ENCODE measurements at places on chromosomes 5 and 9.

- no peak overlapping the region for H3K27ac ChIP-seq
- no peaks in the 10 kb centered on the region for H3K27me3 ChIP-seq
- H3K4me1 ChIP-seq: peaks cover 6% of the 10 kb centered on the region
- H3K4me3 ChIP-seq: no peak overlapping the region
- no peak for DNase-seq
- peaks cover 77% of the 10 kb centered on the region for H3K36me3 ChIP-seq
These were observed 8.7 kb upstream of the AHRR start for GRCh38 chr5:312845-313244.

DNA sequence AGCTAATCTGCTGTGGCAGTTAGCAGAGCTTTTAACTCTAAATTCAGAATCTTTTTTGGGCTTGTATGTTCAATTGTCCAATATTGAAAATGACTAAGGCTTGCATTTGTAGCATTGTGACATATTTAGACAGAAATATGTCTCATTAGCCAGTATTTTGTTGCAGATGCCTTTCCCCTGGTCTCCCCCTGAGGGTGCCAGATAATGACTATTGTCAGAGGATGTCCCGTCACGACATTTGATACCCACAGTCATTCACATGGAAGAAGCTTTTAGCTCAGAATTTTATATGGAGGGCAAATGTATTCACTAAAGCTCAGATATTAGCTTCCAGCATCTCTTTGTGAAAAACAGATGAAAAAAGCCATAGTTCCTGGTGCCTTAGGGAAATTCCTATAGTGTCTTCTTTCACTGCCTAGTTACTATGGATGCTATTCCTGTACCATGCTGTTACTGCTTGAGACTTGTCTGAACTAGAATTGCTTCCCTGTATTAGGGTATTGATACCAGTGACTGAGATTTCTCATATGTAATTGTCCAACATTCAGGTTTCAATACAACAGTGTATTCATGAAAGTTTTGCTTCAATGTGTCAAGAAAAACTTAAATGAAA is 96.2 kb downstream of the CCDC192 start:
- no peaks in the 10 kb centered on the region for H3K36me3 ChIP-seq
- no peak for DNase-seq
- H3K27me3 ChIP-seq: peaks cover 2% of the 10 kb centered on the region
- no peak overlapping the region for H3K4me3 ChIP-seq

- no peak for DNase-seq
- peaks cover 18% of the 10 kb centered on the region for H3K27me3 ChIP-seq
- H3K4me1 ChIP-seq: peaks cover 17% of the 10 kb centered on the region
- H3K27ac ChIP-seq: peak overlapping the region; percentile 48
- no peaks in the 10 kb centered on the region for H3K36me3 ChIP-seq
These were observed 283.8 kb downstream of the PDE4D start for GRCh38 chr5:59609501-59610265.

GRCh38 chr5:154341620-154342019 is 104.2 kb upstream of the SAP30L start:
- DNase-seq: no peak
- H3K27ac ChIP-seq: no peak overlapping the region
- H3K4me3 ChIP-seq: no peak overlapping the region
- peaks cover 5% of the 10 kb centered on the region for H3K4me1 ChIP-seq

- no peak for DNase-seq
- H3K27me3 ChIP-seq: peaks cover 9% of the 10 kb centered on the region
- no peak overlapping the region for H3K4me3 ChIP-seq
- no peaks in the 10 kb centered on the region for H3K36me3 ChIP-seq
- H3K27ac ChIP-seq: no peak overlapping the region
These were observed 19.6 kb upstream of the MAN2A1 start for GRCh38 chr5:109669991-109670706.

- no peak for DNase-seq
- no peak overlapping the region for H3K4me3 ChIP-seq
- peaks cover 9% of the 10 kb centered on the region for H3K4me1 ChIP-seq
- no peak overlapping the region for H3K27ac ChIP-seq
These were observed 61.6 kb downstream of the CSNK1A1 start for GRCh38 chr5:149489605-149490037.

DNA sequence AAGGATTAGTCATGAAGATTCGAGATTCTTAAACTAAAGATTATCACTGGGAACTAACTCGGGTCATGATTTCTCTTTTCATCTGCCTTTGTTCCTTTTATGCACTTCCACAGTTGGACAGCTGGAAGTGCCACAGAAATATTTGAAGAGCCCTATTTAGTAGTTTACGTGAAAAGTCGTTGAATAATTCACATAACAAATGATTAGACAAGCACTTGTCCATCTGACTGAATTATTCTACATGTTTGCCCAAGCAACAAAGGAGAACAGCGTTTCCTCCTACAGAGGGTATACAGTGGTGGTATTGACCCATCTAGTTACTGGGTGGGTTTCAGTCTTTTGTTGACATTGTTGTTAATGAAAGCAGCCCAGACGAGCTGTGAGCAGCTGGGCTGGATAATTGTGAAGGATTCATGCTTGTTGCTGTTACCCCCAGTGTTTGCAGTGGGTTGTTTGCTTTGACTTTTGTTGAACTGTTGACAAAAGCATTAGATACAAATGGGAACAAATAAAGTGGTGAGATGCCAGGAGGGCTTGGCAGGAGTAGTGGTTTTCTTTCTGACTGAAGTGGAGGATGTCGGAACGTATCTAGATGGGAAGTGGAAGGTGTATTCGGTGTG is 96.2 kb downstream of the TLE4 start:
- H3K27me3 ChIP-seq: no peaks in the 10 kb centered on the region
- H3K4me1 ChIP-seq: peaks cover 47% of the 10 kb centered on the region
- no peak overlapping the region for H3K4me3 ChIP-seq
- H3K27ac ChIP-seq: no peak overlapping the region
- H3K36me3 ChIP-seq: peaks cover 37% of the 10 kb centered on the region

- peaks cover 53% of the 10 kb centered on the region for H3K36me3 ChIP-seq
- H3K27ac ChIP-seq: peak overlapping the region; percentile 89
- H3K27me3 ChIP-seq: no peaks in the 10 kb centered on the region
- DNase-seq: peak; percentile 64
These were observed 651 bp downstream of the HRH2 start for GRCh38 chr5:175658299-175659145.

- no peak overlapping the region for H3K4me3 ChIP-seq
- peaks cover 89% of the 10 kb centered on the region for H3K27me3 ChIP-seq
- peaks cover 20% of the 10 kb centered on the region for H3K4me1 ChIP-seq
- peaks cover 18% of the 10 kb centered on the region for H3K36me3 ChIP-seq
These were observed 1.6 kb upstream of the PCDHGA11 start for GRCh38 chr5:141419074-141419880.

DNA sequence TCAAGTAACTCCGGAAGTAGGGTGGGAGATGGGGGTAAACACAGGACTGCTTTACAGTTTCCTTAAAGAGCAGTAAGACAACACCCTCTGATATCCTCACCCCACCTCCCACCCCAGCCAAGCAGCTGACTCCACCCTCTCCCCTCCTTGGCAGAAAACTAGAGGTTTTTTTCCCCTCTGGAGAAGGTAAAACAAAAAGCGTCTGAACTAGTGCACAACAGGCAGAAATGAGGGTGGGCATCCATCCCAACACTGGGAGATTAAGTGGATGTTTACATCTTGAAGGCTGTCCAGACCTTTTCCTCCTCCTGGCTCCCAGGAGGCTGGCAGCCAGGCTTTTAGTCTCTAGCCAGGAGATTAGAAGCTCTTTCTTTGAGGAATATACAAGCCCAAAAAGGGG is 13.9 kb upstream of the CTNNAL1 start:
- DNase-seq: no peak
- H3K4me3 ChIP-seq: no peak overlapping the region
- no peaks in the 10 kb centered on the region for H3K27me3 ChIP-seq
- peaks cover 78% of the 10 kb centered on the region for H3K36me3 ChIP-seq
- H3K27ac ChIP-seq: no peak overlapping the region

DNA sequence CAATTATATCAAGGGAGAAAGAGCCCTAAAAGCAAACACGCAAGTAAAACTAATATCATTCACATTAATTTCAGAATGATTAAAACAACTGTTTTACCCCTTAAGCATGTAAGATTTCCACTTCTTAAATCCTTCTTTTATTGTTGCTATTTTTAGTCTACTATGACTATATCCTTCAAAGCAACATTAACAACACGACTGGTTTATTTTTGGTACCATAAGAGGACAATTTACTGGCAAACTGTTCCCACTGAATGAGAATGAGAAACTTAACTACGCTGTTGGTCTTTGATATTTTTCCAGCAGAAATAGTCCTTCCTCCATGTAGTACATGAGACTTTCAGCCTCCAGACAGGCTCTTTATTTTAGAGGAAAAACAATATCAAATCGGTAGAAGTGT is 281.5 kb downstream of the CTNND2 start:
- H3K4me3 ChIP-seq: no peak overlapping the region
- H3K27me3 ChIP-seq: no peaks in the 10 kb centered on the region
- no peaks in the 10 kb centered on the region for H3K36me3 ChIP-seq

DNA sequence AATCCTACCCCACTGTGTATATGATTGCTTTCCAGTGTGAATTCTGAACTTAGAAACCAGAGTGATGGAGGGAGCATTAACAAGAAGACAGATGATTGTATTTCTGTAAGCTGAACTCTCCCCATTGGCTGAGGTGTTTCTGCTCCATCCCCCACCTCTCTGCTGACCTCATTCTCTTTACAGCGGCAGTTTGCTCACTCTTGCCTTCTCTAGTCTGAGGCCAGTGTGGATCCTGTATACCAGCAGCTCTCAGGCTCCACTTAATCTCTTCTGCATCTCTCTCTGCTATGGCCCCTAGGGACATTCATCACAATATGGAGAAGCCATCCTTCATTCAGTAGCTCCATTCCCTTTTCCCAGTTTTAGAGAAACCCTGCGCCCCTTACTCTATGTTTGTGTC is 358.8 kb downstream of the MAN2A1 start:
- peaks cover 20% of the 10 kb centered on the region for H3K4me1 ChIP-seq
- H3K4me3 ChIP-seq: no peak overlapping the region
- no peak overlapping the region for H3K27ac ChIP-seq
- H3K27me3 ChIP-seq: no peaks in the 10 kb centered on the region
- H3K36me3 ChIP-seq: no peaks in the 10 kb centered on the region

DNA sequence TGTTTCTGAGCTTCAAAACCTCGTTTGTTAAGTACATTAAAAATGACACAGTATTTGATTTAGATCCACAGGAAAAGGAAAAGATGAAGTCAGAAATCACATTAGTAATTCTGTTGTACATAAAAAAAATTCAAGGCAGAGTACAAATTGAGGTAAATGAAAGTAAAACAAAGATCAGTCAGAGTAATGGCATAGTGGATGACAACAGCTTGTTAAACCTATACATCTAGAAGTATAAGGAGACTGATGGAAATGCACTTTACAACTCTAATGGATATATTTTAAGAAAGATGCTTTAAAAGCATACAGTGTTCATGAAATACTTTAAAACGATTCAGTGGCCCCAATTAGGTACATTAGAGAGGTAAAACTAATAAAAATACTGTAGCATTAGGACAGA is 631.3 kb upstream of the SEMA6A start:
- H3K27ac ChIP-seq: no peak overlapping the region
- no peaks in the 10 kb centered on the region for H3K4me1 ChIP-seq
- no peak for DNase-seq
- H3K27me3 ChIP-seq: no peaks in the 10 kb centered on the region
- no peaks in the 10 kb centered on the region for H3K36me3 ChIP-seq

- H3K4me3 ChIP-seq: no peak overlapping the region
- no peaks in the 10 kb centered on the region for H3K4me1 ChIP-seq
- no peak overlapping the region for H3K27ac ChIP-seq
These were observed 580.3 kb downstream of the BNC2 start for GRCh38 chr9:16290169-16290568.

- H3K27ac ChIP-seq: no peak overlapping the region
- no peaks in the 10 kb centered on the region for H3K36me3 ChIP-seq
- no peaks in the 10 kb centered on the region for H3K27me3 ChIP-seq
- no peak overlapping the region for H3K4me3 ChIP-seq
These were observed 477.1 kb downstream of the SPOCK1 start for GRCh38 chr5:137022043-137022442.

DNA sequence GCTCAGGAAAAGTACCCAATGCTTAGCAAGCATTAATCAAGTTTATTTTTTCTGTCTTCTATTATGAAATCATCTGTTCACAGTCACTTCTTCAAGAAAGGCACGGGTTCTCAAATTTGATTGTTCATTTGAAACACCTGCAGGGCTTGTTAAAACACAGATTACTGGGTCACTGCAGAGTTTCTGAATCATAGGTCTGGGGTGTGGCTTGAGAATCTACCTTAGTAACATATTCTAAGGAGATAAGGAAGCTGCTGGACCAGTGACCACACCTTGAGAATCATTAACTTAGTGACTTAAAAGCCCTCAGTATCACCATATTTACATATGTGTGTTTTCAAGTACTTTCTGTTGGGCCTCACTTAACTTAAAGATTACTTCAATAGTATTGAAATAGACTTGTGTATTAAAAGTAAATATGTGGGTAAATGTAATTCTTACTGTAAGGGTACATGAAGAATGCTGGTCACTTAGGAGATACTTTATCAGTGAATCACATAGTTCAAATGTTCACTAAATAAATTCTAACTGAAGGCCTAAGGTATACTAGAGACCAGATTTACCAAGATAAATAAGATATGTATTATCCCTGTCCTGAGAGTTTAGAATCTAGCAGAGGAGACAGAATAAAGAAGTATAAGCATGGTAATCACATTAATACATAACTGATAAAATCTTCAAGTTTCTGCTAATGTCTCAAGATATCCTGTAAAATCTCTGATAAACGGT is 1342.1 kb upstream of the C9orf72 start:
- no peak overlapping the region for H3K27ac ChIP-seq
- H3K4me3 ChIP-seq: no peak overlapping the region
- H3K4me1 ChIP-seq: no peaks in the 10 kb centered on the region
- DNase-seq: no peak
- no peaks in the 10 kb centered on the region for H3K27me3 ChIP-seq

DNA sequence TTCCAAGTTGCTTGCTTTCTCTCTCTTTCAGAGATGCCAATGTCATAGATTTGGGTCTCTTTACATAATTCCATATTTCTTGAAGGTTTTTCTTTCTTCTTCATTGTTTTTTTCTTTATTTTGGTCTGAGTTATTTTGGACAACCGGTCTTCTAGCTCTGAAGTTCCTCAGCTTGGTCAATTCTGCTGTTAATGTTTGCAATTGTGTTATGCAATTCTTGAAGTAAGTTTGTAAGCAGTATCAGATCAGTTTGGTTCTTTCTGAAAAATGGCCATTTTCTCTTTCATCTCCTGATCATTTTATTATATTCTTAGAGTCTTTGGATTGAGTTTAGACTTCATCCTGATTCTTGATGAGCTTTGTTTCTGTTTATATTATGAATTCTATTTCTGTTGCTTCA is 16.4 kb upstream of the PRDM9 start:
- H3K27ac ChIP-seq: no peak overlapping the region
- no peaks in the 10 kb centered on the region for H3K4me1 ChIP-seq
- H3K27me3 ChIP-seq: no peaks in the 10 kb centered on the region
- H3K4me3 ChIP-seq: no peak overlapping the region

GRCh38 chr9:117715411-117715989 is 11.3 kb downstream of the TLR4 start:
- H3K4me3 ChIP-seq: no peak overlapping the region
- H3K4me1 ChIP-seq: peaks cover 8% of the 10 kb centered on the region
- no peak overlapping the region for H3K27ac ChIP-seq

GRCh38 chr9:16281707-16282106 is 588.8 kb downstream of the BNC2 start:
- H3K27ac ChIP-seq: no peak overlapping the region
- H3K27me3 ChIP-seq: no peaks in the 10 kb centered on the region
- no peak for DNase-seq
- H3K4me1 ChIP-seq: no peaks in the 10 kb centered on the region
- H3K36me3 ChIP-seq: no peaks in the 10 kb centered on the region

GRCh38 chr5:11477786-11478185 is 426.5 kb downstream of the CTNND2 start:
- no peaks in the 10 kb centered on the region for H3K27me3 ChIP-seq
- no peak overlapping the region for H3K4me3 ChIP-seq
- no peak overlapping the region for H3K27ac ChIP-seq

Data from activated T-cell treated with anti-CD3 and anti-CD28 coated beads, Interleukin-2, amount 50 U/mL, for 24 hours (primary cell).